Left lung (tissue), 14 donors: ENCODE measurements at places on chromosomes 16 and 17. TPM values are rescaled to one million over a fixed set of nuclear protein-coding genes. Genes with fewer than 3 reads are reported as not detected.
A peak's percentile ranks its signal among the peaks of the same experiment; 100 is the strongest.

DNA sequence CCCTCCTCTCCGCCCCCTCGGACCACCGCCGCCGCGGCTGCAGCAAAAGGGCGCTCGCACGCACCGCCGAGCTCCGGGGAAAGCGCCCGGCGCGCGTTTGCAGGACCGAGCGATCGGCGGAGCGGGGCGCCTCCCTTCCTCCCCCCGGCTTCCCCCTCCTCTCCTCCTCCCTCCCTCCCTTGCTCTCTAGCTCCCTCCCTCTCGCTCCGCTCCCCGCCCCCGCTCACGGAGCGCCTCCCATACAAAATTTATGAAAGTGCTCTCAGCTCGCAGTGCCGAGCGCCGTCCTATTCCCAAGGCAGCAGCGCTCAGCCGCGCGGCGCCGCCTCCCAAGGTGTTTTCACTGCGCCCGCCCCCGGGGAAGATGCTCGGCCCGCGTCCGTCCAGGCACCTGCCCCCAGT lies at the start of gene RTN4RL1:
Gene RTN4RL1 (minus strand): TSS at position 115 of the 402 bp plus-strand sequence. CDS start 469 bp downstream, outside the sequence.
- DNase-seq, result no peak

GRCh38 chr16:74699666-74700065 lies 996 bp downstream of the MLKL start:
- DNase-seq, result no peak

DNA sequence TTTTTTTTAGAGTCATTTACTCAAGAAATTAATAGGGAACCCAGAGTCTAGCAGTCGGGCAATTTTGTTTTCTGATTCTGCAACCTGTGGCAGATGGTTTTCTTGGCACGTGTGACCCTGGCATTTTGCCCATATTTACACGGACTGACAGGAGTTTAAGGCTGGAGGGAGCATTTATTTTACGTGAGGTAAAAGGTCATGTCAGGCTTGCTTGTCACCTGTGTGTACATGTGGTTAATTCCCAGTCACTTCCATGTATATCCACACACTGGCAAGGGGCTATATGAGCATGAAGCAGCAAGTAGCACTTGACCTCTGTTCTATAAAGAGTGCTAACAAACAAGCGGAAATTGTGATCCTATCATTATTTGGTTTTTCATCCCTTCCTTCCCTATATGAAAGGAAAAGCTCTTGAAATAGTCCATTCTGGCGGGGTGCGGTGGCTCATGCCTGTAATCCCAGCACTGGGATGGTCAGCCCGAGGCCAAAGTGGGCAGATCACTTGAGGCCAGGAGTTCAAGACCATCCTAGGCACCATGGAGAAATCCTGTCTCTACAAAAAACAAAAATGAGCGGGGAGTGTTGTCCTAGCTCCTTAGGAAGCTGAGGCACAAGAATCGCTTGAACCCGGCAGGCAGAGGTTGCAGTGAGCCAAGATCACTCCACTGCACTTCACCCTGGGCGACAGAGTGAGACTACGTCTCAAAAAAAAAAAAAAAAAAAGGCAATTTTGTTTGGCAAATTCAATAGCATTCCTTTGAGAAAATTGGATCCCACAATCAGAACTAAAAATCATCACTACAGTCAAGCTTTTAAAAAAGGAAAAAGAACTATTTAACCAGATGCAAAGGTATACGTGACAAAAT lies 2.1 kb downstream of the SPAG9 start:
- peak; percentile 43 for DNase-seq

- DNase-seq, result no peak
Measured at GRCh38 chr17:78675316-78675616, 98.1 kb upstream of the DNAH17 start.

DNA sequence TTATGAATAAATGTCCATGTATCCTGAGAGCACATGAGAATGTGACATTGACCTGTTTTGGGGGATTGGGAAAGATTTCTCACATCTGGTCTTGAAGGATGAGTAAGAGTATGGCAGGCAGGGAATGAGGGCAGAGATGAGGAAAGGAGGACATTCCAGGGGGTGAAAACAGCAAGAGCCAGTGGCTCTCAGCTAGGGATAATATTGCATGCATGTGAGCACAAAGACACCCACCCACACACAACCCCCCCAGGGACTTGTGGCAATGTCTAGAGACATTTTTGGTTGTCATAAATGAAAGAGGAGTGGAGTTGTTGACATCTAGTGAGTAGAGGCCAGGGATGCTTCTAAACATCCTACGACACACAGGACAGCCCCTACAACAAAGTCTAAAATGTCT lies 6.0 kb downstream of the MYO1D start:
- no peak for DNase-seq

- peak; percentile 35 for DNase-seq
Measured at GRCh38 chr17:59327121-59327980, 4.1 kb upstream of the YPEL2 start.

DNA sequence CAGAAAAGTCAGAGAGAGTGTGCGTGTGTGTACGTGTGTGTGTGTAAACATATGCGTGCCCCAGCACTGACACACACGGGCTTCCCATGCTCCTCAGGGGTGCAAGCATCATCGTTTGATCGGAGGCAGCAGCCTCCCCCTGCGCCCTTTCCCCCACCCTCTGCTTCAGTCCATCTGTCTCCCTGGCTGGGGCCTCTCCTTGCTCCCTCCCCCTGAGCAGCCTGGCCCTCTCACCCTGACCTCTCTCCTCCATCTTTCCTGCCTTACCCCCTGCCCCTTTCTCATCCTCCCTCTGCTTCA lies 4.4 kb downstream of the STX1B start:
- DNase-seq, result no peak

DNA sequence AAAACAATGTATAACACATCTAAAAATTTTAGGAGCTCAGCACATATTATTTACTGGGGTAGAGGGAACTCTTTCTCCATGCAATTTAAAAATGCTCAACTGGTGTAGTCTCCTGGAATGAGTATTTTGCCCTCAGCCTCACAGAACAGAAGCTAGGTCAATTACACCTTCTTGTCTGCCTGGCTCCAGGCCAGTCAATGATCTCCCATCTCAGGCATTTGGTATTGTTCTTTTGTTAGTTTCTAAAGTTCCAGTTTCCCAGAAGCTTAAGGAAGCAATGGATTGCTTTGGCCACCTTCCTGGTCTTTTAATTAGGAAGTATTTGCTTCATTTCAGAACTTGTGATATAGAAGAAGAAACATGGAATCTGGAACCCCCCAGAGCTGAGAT lies 360.3 kb upstream of the ASIC2 start:
- DNase-seq, result no peak

HIGD1B gene
- 11.0 TPM for polyA plus RNA-seq

CTRL gene
- polyA plus RNA-seq, result 3.5 TPM

MILR1 gene
- 4.4 TPM for polyA plus RNA-seq

TBC1D3L gene
- 26.0 TPM for polyA plus RNA-seq
